ENCODE measurements at places on chromosomes 3 and 15.

DNA sequence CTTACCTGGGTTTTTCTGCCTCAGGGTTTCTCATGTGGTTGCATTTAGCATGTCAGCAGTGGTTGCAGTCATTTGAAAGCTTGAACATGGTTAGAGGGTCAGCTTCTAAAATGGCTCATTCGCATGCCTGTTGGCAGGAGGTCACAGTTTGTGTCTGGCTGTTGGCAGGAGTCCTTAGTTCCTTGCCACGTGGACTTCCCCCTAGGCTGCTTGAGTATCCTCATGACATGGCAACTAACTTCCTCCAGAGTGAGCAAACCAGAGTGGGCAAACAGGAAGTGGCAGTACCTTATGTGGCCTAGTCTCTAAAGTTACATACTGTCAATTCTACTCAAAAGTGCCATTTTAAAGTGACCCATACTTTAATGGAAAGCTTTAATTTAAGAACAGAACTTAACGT is 3.4 kb upstream of the UNC13C start:
- DNase-seq: no peak

DNA sequence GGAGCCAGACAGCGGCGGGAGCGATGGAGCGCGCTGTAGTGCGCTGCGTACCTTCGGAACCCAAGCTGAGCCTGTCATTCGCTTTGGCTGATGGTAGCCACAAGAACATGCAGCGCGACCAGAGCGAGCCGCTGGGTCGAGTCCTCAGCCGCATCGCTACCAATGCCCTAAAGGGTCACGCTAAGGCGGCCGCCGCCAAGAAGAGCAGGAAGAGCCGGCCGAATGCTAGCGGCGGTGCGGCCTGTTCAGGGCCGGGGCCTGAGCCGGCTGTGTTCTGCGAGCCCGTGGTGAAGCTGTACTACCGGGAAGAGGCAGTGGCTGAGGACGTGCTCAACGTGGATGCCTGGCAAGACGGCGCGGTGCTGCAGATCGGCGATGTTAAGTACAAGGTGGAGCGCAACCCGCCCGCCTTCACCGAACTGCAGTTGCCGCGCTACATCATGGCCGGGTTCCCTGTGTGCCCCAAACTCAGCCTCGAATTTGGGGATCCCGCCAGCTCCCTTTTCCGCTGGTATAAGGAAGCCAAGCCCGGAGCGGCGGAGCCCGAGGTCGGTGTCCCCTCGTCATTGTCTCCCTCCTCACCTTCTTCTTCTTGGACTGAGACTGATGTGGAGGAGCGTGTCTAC is 498 bp downstream of the PDE12 start:
- peak; percentile 48 for DNase-seq

DNA sequence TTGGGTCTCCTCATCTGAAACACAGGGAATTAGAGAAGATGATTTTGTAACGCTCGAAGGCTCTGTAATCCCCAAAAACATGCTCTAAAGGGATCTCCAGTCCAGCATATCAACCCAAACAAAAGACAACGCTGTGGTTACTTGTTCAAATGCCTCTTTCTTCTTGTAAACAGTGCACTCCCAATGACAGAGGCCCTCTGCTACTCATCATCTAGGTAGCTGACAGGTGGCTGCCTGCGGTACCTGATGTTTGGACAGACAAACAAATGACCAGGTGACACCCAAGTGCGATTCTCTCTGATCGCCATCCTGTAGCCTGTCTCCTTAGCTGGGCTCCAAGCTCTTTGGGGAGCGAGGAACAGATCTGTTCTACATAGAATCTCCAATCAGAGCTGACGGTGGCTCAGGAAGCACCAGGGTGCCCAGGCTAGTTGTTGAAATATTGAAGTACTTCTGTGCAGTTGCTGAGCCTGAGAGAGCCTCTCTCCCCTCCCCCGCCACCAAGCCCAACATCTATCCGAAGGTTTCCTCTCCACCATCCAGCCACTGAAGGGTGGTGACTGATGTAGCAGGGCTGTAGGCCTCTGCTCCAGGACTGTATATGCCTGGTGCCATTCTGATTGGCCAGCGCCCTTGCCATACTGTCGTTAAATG is 238.7 kb downstream of the XXYLT1 start:
- no peak for DNase-seq

DNA sequence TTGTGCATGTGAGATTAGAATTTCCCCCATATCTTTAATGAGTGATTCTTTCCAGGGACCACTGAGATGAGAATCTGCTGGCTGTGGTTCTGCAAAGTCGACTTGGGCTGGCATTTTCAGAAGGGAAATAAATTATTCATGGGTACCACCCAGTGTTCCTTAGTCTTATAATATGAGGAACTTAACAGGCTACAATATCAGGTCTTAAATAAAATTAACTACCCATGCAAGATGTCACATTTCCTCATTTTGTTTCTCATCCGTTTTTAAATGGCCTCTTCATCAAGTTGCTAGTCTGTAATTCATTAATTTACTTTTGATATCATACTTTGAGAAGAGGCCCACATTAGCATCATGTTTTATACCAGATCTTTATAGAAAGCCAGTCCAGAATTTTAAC is 58.3 kb upstream of the SKOR1 start:
- DNase-seq: no peak

- peak; percentile 58 for DNase-seq
These were observed 21.0 kb downstream of the SLC25A20 start for GRCh38 chr3:48877671-48878070.
